Kidney epithelial cell (primary cell): ENCODE measurements at places on chromosomes 12 and 14. TPM values are rescaled to one million over a fixed set of nuclear protein-coding genes. Genes with fewer than 3 reads are reported as not detected.
A peak's percentile ranks its signal among the peaks of the same experiment; 100 is the strongest.

DNA sequence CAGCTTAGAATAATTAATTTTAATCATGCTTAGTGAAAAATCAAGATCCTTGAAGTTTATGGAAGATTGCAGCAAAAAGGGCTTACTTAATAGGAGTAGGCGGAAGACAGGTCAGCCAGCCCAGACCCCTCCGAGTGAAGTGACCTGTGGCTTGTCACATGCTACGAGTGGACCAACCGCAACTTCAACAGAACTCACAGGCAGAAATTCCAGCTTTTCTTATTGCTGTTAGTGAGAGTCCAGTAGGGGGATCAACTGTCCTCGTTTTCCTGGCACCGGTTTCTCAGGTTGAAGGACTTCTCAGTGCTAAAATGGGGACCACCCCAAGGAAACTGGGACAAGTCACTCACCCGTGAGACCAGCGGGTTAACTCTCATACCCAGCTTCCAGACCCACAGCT lies 72.9 kb downstream of the ACACB start:
- no peak for DNase-seq

Gene TEAD4
- total RNA-seq = 37.9 and 38.6 TPM in 2 replicates

Gene TBC1D30
- 3.7 and 4.6 TPM in 2 replicates for total RNA-seq

DNA sequence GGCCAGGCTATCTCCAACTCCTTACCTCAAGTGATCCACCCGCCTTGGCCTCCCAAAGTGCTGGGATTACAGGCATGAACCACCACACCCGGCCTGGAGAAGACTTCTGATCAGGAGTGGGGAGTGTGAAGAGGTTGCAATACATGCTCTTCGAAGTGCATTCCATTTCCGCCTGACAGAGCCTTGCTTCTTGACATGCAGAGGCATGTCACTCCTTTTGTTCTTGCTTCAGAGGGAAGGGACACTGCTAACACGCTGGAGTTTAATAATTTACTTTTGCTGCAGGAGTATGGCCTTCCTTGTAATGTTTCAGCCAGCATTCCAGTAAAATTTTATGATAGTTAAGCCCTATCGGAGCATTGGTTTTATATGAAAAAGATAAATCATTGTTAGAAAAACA lies 74.9 kb downstream of the SLC25A47 start:
- peak; percentile 56 for DNase-seq

Gene TAC3
- not detected in 2 replicates for total RNA-seq

DNA sequence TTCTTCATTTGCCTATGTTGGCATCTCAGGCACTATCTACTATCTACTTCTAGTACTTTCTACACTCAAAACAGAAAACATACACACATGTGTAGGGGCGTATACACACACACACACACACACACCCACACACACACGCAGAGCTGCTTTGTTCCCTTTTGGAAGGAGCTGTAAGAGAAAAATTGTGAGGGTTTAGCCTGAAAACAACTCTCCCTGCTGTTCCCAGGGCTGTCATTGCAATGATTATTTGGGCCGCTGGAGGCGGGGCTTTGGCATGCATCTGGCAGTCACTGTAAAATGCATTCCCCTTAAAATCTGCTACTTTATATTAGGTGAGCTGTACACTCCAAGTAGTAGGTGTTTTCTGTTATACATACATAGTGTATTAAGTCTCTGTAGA lies 29.1 kb upstream of the SLC38A2 start:
- no peak for DNase-seq

- no peak for DNase-seq
Observed at GRCh38 chr14:75418850-75419768, 8.7 kb upstream of the JDP2 start.

DNA sequence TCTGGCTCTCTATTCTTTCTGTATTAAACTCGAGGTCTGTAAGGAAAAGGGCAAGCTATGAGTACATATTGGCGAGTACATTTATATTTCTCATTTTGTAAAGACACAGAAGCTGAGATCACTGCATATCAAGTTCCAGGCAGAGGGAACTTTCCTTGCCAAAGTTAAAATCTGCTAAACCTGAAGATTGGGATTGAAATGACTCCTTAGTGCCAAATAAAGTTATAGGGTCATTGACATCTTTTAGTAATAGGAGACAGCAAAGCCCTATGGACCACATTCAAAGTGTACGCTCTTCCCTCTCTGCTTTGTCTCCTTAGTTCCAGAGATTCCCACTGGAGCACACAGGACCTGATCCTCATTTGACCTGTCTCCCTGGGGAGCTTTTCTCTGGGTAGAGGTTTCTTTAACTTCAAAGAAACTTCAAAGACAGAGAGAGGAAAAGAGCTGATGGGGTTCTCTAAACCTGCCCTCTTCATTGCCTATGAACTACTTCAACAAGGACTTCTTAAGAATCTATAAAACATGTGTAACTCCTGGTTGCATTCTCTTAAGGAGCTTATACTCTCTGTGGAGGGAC lies 42.6 kb upstream of the PTPRR start:
- DNase-seq = no peak

Gene AHSA1
- total RNA-seq = 104 and 109 TPM in 2 replicates

Gene RASAL1
- total RNA-seq = 1.1 and 1.8 TPM in 2 replicates
